ENCODE measurements at places on chromosomes 2 and 18. TPM values are rescaled to one million over a fixed set of nuclear protein-coding genes. Genes with fewer than 3 reads are reported as not detected.

Gene GKN1
- 2.8 TPM for total RNA-seq

Gene DSG1
- total RNA-seq = not detected

- DNase-seq = no peak
- peaks cover 20% of the 10 kb centered on the region for H3K4me1 ChIP-seq
- no peaks in the 10 kb centered on the region for H3K27me3 ChIP-seq
- H3K27ac ChIP-seq = no peak overlapping the region
These were observed 42.3 kb downstream of the RPL37A start for GRCh38 chr2:216540920-216541319.

DNA sequence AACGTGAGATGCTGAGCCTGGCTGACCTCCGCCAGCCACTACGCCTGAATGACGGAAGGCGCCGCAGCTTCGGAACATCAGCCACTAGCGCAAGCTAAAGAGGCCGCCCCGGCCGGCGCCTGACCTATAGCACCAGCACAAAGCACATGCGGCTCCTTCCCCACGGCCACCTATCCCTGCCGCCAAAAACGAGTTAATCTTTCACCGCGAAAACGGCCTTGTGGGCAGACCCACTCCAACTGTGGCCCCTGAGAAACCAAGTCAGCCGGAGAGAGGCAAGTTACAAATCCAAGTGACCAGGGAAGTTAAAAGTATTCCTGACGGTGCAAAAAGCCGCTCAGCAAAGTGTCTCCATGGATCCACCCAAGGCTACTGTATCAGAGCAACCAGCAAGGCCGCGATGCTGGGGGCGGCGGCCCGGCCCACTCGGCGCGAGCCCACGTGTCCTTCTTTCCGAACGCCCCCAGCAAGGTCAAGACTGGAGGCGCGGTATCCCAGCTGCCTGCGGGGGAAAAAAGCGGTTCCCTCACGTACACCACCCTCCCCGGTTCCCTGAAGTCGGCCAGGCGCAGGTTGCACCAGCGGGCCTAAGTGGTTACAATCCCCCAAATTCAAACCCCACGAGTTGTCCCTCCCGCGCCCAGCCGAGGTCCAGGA is 575 bp downstream of the HSPD1 start:
- peak overlapping the region; percentile 74 for H3K4me3 ChIP-seq
- H3K27me3 ChIP-seq = no peaks in the 10 kb centered on the region
- DNase-seq = peak; percentile 82

- H3K4me3 ChIP-seq = no peak overlapping the region
- no peaks in the 10 kb centered on the region for H3K27me3 ChIP-seq
- H3K27ac ChIP-seq = no peak overlapping the region
- no peak for DNase-seq
These were observed 382.9 kb downstream of the DCC start for GRCh38 chr18:52722904-52723303.

DNA sequence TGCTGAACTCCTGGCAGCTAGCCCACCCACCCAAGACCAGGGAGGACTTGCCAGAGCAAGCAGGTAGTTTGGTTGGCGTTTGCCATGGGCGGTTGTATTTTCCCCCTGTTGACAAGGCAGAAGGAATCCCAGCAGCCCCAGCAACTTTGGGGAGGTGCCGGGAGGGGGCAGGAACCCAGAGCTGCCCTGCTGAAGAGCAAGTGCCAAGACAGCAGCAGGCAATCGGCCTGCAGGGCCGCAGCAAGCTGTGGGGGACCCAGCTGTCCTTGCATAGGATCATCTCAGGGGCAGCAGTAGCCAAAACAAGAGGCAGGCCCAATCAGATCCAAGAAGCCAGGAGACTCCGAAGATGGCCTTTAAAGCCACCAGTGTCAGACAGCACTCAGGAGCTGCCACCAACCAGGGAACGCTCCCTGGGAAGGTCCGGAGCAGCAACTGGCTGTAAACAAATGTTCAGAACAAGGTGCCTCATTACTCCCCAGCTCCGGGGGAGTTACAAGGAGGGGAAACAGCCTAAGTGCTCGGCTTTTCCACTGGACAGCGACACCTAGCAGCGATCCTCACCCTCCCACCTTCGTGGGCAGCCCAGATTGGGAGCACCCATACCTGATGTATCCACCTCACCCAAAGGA is 2.1 kb downstream of the ST8SIA5 start:
- H3K4me3 ChIP-seq = peak overlapping the region; percentile 2
- peak overlapping the region; percentile 89 for H3K27ac ChIP-seq
- DNase-seq = peak; percentile 68

Gene GPR75
- 3.1 TPM for total RNA-seq

Gene FAM124B
- total RNA-seq = not detected

- H3K36me3 ChIP-seq = no peaks in the 10 kb centered on the region
- no peaks in the 10 kb centered on the region for H3K27me3 ChIP-seq
- H3K4me3 ChIP-seq = peak overlapping the region; percentile 49
- H3K4me1 ChIP-seq = no peaks in the 10 kb centered on the region
- no peak for DNase-seq
These were observed 613 bp downstream of the COL5A2 start for GRCh38 chr2:189178726-189179569.

DNA sequence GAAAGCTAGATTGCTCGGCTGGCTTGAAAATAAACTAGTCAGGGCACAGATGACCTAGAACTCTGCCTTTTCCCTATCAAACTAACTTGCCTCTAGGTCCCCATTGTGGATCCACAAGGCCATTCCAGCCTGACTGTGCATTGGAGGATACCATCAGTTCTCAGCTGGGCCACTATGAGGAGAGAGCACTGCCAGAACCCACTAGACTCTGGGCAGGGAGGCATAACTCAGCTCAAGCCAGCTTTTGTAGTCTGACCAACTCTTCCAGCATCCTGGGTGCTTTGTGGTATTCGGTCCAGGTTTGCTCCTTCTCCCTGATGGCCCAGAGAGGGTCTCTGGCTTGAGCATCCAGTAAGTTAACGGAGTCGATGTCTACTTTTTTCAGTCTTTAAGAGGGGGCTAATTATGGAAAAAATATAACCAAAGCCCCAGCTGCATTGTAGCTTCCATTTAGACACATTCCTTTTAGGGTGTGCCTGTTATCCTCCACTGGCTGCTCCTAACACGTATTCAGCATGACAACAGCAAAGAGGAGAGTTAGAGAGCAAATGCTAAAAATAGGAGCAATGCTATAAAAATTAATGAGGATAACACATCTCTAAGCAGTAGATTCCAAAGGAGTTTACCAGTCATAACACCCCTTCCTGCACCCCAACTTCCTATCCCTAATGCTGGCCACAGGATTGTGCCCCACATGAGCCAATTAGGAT is 15.2 kb downstream of the GKN2 start:
- H3K36me3 ChIP-seq = no peaks in the 10 kb centered on the region
- no peak overlapping the region for H3K4me3 ChIP-seq
- no peaks in the 10 kb centered on the region for H3K27me3 ChIP-seq
- no peak overlapping the region for H3K27ac ChIP-seq

Gene ECEL1
- total RNA-seq = 6.7 TPM

DNA sequence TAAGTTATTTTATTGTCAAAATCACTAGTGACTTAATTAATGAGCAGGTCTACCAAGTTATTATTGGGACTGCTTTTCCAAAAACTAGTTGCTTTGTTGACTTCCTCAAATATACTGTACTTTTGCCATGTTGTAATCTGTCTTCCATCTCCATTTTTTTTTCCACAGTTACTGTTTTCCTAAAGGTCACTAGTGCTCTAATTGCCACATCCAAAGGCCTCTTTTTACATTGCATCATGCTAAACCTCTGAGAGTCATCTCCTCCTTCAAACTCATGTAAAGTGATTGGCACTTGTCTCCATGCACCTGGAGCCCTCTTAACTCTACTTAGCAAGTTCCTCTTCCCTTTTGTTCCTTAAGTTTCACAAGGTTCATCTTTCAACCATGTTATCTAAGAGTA is 11.8 kb downstream of the PMAIP1 start:
- no peak overlapping the region for H3K27ac ChIP-seq
- H3K36me3 ChIP-seq = no peaks in the 10 kb centered on the region
- peaks cover 17% of the 10 kb centered on the region for H3K27me3 ChIP-seq
- DNase-seq = no peak

DNA sequence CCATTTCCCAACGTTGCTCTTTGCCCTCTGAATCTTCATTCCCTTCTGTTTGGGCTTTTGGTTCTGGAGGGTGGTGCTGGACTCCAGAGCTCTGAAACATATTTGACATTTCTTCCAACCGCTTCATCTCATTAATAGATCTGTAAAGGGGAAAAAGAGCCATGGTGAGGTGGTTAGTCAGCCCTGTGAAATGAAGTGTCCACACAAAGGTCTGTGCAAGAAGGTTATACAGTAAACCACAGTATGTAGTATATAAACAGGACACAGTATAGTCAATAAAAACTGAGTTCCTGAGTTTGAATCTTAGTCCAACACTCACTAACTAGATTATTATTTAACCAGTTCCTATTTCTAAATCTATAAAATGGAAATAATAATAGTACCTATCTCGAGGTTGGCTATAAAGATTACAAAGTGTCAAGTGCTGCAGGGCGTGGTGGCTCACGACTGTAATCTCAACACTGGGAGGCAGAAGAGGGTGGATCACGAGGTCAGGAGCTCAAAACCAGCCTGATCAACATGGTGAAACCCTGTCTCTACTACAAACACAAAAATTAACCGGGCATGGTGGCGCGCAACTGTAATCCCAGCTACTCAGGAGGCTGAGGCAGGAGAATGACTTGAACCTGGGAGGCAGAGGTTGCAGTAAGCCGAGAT is 13.1 kb downstream of the STARD7 start:
- H3K4me3 ChIP-seq = no peak overlapping the region
- no peak for DNase-seq
- no peaks in the 10 kb centered on the region for H3K27me3 ChIP-seq

DNA sequence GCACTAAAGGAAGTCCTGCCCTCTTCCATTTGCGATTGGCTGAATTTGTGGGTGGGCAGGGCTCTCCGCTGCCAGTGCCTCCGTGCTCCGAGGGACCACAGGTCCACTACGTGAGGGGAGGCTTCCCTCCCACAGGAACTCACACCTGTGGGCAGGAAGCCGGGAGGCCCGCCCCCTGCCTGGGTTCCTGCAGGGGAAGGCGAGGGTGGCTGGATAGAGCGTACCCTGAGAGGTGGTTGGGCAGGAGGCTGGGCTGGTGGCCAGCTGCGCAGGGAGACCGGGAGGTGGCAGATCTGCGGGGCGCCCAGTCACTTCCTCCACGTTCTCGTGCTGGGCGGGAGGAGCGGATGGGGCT is 47.0 kb upstream of the PTH2R start:
- no peak overlapping the region for H3K4me3 ChIP-seq
- peaks cover 12% of the 10 kb centered on the region for H3K4me1 ChIP-seq
- H3K36me3 ChIP-seq = no peaks in the 10 kb centered on the region
- no peak for DNase-seq

- no peak overlapping the region for H3K27ac ChIP-seq
- no peak for DNase-seq
- no peaks in the 10 kb centered on the region for H3K4me1 ChIP-seq
- no peaks in the 10 kb centered on the region for H3K36me3 ChIP-seq
These were observed 9.7 kb downstream of the SEC11C start for GRCh38 chr18:59149416-59149815.

All from adrenal gland (tissue), 19 donors.